Ecto neural progenitor cell (in vitro differentiated cells): ENCODE measurements at places on chromosomes 16 and 17.

DNA sequence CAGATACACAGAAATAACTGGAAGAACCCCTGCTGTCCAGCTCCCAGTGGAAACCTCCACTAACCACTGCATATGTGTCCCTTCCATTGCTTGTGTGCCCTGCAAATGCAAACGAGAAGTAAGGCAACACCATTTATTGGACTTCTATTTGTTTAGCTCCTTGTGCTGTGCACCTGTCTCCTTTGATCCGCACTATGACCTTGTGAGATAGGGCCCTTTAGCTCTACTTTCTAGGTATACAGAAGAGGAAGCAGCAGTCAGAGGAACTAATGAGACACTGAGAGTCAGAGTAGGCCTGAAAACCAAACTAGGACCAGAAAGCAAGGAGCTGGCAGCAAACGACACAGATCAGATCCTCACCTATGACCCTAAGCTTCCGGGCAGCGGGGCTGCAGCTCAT is 22.4 kb downstream of the SOX9 start:
- no peak for DNase-seq

DNA sequence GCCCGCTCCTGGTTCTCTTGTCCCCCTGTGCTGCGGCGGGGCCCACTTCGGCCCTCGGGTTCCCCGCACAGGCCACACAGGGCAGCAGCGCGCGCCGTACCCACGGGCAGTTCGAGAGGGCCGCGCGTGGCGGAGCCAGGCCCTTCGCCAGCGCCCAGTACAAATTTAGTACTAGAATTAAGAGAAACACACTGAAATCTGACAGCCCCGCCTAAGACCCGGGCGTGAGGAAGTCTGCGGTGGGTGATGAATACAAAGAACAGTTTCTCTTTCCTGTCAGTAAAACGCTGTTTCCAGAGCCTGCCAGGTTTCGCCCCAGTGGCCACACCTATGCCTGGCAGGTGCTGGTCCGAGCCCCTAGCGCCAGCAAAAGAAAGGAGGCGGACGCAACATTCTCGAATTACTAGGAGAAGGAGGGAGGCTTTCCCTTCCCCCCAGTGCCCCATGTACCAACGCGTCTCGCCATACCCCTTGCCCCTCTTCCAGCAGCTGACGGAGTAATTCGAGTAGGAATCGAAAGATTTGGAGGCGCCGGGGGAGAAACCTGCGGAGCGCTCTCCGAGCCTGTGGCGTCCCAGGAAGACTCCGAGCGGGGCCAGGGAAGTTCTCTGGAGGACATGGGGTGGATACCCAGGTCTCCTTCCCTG is 591 bp upstream of the SLFN5 start:
- peak; percentile 78 for DNase-seq

DNA sequence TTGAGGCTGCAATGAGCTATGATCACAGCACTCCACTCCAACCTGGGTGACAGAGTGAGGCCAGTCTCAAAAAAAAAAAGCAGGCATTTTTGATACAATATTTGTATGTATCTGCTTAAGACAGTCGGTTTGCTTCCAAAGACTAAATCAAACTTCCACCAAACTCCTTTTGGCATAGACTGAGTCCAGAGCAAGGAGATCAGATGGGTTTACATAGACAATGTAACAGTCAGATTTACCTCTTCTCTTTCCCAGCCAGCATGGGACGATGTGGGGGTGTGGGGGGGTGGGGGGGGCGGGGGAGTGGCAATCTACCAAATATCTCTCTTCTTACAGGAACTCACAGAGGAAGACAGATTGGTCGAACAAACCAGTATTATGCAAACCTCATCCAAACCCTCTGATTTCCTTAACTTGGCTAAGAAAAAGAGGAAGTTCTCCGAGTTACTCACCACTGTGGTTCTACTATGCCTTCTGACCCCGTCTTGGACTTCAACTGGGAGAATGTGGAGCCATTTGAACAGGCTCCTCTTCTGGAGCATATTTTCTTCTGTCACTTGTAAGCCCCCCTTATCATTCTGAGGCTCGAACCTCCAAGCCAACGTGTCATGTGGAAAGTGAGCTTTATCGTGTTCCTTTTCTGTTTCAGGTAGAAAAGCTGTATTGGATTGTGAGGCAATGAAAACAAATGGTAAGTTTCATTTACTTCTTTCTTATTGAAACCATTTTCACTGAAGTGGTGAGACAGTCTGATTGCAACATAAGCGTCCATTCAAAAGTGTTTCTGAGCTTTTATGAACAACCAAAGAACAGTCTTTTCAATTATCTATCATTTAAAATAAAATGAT is at the start of gene MILR1:
MILR1 (plus strand) TSS at position 451 of the 848 bp plus-strand sequence; CDS start at position 505, 54 bp downstream.
- no peak for DNase-seq

GRCh38 chr17:36188891-36189306 is 7.7 kb downstream of the CCL3L1 start:
- DNase-seq, result peak; percentile 53

DNA sequence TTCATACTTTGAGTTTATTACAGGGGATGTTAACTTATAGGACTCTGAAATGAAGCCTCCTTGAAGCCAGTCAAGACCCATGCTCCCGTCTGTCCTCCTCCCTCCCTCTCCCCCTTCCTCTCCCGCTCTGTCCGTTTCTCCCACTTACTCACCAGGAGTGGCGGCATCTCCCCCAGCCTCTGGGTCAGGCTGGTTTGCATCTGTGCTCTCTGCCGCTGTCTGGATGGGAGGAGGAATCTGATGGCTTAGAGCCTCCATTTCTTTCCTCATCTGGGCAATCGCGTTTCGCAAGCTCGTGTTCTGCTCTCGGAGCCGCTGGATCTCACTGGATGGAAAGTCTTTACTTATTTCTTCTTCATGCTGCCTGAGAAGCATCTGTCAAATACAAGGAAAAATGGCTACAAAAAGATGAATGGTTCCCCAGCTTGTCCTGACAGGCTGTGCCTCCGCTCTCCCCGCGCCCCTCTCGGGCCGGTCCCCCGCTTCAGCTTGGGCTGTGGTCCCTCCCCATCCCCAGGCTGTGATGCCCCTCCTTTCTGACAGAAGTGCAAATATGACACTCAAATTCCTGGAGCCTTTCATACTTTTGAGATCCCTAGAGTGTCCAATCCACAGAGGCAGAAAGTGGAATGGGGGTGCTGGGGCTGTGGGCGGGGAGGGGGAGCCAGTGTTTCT is 40.0 kb downstream of the CCDC57 start:
- no peak for DNase-seq

GRCh38 chr17:42315402-42316156 is 27.3 kb downstream of the STAT5A start:
- no peak for DNase-seq

- no peak for DNase-seq
Observed at GRCh38 chr17:9755083-9755482, 36.3 kb downstream of the DHRS7C start.

DNA sequence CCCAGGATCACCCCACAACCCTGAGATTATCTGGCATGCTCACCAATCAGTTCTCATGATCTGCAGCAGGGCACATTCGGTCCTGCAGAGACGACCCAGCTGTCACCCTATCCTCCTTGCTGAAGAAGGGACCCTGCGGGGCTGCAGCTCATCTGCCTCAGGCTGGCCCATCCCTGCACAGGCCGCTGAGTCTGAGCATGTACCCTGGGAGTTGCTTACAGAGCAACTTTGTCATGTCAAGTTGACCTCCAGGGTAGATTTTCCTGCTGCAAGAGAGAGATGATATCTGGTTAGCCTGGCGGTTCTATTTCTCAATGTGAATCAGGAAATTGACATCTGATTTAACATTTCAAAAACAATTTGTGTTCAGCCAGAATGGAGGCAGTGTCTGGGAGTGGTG is 36.0 kb upstream of the ADCY9 start:
- DNase-seq, result no peak

GRCh38 chr16:275786-276232 is at the start of gene RGS11:
Gene RGS11 (minus strand): TSS chr16:275944. CDS start chr16:275911, 33 bp downstream.
- DNase-seq, result no peak

GRCh38 chr16:59113004-59113670 is 379.0 kb upstream of the GOT2 start:
- DNase-seq, result no peak

DNA sequence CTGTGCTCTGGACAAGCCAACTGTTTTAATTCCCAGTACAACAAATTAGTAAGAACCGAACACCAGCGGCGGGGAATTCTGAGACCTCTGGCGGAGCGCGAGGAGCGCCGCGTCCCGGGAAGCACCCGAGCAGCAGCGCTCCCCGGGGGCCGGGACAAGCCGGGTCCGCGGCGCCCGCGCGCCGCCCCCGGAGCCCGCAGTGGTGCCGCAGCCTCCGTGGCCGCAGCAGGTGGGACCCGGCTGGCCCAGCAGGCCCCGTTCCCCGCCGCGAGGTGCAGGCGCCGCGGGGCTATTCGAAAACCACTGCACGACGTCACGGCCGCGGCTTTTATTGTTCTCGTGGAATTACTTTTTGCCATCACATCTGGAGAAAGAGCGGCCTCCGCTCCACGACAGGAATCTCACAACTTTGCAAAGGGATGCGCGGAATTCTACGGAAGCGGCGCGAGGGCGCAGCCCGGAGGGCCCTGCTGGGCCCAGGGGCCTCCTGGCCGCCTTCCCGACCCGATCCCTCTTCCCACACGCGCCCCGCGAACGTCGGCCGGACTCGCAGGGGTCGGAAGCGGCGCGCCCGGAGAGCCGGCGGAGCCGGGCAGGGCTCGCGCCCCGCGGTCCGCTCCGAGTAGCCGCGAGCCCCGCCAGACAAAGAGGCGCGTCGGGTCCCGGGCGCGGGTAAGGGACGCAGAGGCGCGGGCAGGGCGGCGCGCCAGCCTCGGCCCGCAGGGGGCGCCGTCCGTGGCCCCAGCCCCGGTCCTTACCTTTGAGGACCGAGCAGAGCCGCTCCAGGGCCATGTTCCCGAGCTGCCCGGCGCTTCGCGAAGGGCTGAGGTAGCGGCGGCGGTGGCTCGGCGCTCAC is 696 bp downstream of the NETO2 start:
- DNase-seq, result peak; percentile 87

GRCh38 chr16:69930117-69930776 is 20.9 kb upstream of the CLEC18A start:
- peak; percentile 76 for DNase-seq

GRCh38 chr16:19071811-19072777 is 4.7 kb downstream of the COQ7 start:
- peak; percentile 61 for DNase-seq

- no peak for DNase-seq
Observed at GRCh38 chr17:39716073-39716818, 14.1 kb downstream of the MIEN1 start.

DNA sequence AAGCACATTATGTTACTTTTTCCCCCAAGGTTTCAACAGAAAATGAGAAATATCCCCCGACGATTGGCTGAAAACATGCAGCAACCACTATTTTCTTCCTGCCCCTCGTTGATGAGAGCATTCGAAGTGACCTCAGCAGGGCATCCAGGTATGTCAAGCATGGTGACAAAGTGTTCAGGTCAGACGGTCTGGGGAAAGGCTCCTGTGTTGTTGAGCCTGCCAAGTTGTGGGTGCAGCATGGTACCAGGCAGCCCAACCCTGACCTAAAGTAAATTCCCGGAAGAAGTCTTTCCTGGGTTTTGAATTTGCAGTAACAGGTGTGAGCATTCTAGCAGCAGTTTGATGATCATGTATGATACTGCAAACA is 51.7 kb upstream of the SEC14L1 start:
- no peak for DNase-seq

- peak; percentile 44 for DNase-seq
Observed at GRCh38 chr17:43126911-43127290, 1.7 kb upstream of the BRCA1 start.

GRCh38 chr16:75266738-75267630 is 15.6 kb upstream of the BCAR1 start:
- DNase-seq, result no peak

GRCh38 chr16:90000733-90001427 is 18.4 kb downstream of the DBNDD1 start:
- DNase-seq, result no peak

GRCh38 chr16:74699666-74700065 is 996 bp downstream of the MLKL start:
- no peak for DNase-seq

GRCh38 chr17:69820876-69821473 is 254.1 kb upstream of the KCNJ16 start:
- DNase-seq, result no peak

DNA sequence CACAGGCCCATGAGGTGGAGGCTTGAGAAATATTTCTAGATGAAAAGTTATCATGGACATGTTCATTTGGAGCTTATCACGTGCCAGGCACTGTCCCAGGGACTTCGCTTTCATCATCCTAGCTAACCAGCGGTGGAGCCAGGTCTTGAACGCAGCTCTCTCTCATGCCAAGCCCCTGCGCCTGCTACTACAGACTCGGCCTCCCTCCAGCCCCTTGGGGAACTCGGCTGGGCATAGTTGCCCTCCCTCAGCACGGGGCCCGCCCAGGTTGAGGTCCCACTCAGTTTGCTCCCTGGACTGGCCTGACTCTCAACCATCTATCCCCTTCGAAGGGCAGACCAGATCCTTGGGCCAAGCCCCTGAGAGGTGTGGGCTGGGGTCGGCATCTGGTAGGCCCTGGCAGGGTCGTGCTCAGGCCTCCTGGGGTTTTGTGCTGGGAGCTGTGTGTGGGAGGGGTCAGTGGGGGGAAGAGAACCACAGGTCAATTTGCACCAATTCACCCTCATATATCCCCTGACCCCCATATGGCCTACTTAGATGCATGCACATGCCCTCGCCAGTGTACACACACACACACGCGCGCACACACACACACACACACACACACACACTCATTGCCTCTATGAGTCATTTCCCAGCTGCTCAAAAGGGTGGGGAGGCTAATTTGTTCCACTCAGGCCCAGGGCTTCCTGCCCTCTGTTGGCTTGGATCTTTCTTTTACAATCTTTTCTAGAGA is 12.1 kb upstream of the SCN4A start:
- no peak for DNase-seq

DNA sequence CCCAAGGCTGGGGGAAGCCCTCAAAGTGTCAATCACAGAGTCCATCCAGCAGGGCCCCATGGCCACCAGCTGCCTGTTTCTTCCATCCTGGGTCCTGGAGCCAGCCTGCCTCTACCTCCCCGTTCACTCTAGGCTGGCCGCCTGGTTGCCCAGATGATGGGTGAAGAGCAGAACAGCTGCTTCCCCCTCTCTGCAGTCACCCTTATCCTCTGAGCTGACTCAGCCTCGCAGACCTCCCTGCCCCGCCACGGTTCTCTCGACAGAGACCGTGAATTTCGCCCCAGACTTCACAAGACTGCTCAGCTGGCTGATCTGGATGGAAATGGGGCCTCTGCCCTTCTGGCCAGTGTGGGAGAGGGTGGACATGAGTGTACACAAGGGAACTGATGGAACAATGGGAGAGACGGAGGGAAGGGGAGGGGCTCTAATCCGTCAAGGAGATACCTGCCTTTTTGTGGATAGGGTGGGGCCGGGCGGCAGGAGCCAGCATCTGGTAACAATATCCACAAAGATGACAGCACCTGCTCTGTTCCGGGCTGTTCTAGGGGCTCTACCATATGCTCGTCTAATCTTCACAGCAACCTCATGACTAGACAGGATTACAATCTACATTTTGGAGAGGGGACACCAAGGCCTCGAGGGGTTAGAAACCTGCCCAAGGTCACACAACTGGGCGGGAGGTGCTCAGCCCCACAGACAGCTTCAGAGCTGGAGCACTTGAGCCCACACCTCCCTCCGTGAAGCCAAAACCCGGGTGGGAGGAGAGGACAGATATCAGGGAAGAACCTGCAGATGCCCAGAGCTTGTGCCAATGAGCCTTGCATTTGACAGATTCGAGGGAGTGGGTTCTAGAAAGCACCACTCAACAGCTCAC is 136.0 kb downstream of the SDK2 start:
- DNase-seq, result no peak
